ENCODE measurements at places on chromosomes 5 and 9. TPM values are rescaled to one million over a fixed set of nuclear protein-coding genes. Genes with fewer than 3 reads are reported as not detected.

ANXA2R gene
- 3.9 TPM for total RNA-seq

PCDHB13 gene
- not detected for total RNA-seq

PCDHGC5 gene
- not detected for total RNA-seq

SPATA31E1 gene
- not detected for total RNA-seq

HAVCR2 gene
- total RNA-seq, result not detected

CXXC5 gene
- total RNA-seq, result 87.8 TPM

NXNL2 gene
- total RNA-seq, result not detected

SPATA31A7 gene
- total RNA-seq, result 0.04 TPM

UNC5A gene
- total RNA-seq, result not detected

PLAC8L1 gene
- total RNA-seq, result 0.27 TPM

ANGPTL2 gene
- total RNA-seq, result not detected

ZNF354C gene
- 0.07 TPM for total RNA-seq
